ENCODE measurements at places on chromosomes 13 and 19. TPM values are rescaled to one million over a fixed set of nuclear protein-coding genes. Genes with fewer than 3 reads are reported as not detected.

- no peaks in the 10 kb centered on the region for H3K36me3 ChIP-seq
- H3K4me3 ChIP-seq: no peak overlapping the region
- H3K27ac ChIP-seq: no peak overlapping the region
- no peak for DNase-seq
These were observed 7.2 kb downstream of the TMEM255B start for GRCh38 chr13:113766035-113766800.

- no peak for DNase-seq
- no peaks in the 10 kb centered on the region for H3K27me3 ChIP-seq
- H3K27ac ChIP-seq: no peak overlapping the region
These were observed 38.2 kb upstream of the ZNF492 start for GRCh38 chr19:22595918-22596341.

GRCh38 chr13:80217614-80218456, 123.1 kb downstream of the SPRY2 start:
- H3K4me3 ChIP-seq: no peak overlapping the region
- no peak overlapping the region for H3K27ac ChIP-seq
- H3K4me1 ChIP-seq: no peaks in the 10 kb centered on the region
- H3K27me3 ChIP-seq: no peaks in the 10 kb centered on the region

ZFP36 gene
- 131 TPM for total RNA-seq

FCER2 gene
- 0.20 TPM for total RNA-seq

DNA sequence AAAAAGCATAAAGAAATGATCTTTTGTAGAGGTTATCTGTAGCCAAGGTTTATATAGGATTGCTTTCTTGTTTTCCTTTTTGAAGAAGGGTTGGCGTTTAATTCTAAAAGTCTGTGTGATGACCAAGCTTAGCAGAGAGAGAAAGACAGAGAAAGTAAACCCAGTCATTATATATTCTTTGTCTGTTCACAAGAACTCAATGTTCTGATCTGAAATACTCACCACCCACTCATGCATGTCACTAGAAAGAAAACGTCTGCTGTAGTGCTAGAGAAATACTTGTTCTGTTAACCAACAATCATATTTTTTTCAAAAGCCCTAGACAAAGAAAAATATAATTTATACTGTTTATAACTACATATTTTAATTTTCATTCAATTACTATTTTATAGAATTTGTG, 173.7 kb upstream of the SLITRK5 start:
- H3K27me3 ChIP-seq: no peaks in the 10 kb centered on the region
- DNase-seq: no peak
- H3K4me1 ChIP-seq: no peaks in the 10 kb centered on the region
- H3K4me3 ChIP-seq: no peak overlapping the region

DNA sequence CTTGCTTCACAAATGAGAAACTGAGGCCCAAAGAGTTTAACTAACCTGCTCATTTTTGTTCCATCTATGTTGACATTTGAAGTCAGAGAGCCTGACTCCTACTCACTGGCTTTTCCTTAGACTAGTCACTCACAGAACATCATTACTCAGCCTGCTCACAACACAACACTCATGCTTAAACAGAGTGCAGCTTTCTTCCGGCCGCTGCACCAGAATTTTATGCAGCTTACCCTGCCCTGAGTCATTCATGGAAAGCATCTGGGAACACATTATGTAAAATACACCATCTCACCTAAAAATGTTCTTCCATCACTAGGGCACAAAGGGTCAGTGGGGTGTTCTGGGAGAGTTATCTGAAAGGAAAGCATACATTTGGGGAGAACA, 303.4 kb downstream of the SPRY2 start:
- peaks cover 17% of the 10 kb centered on the region for H3K4me1 ChIP-seq
- no peak overlapping the region for H3K4me3 ChIP-seq
- no peaks in the 10 kb centered on the region for H3K36me3 ChIP-seq
- H3K27me3 ChIP-seq: no peaks in the 10 kb centered on the region

TEX101 gene
- not detected for total RNA-seq

DNA sequence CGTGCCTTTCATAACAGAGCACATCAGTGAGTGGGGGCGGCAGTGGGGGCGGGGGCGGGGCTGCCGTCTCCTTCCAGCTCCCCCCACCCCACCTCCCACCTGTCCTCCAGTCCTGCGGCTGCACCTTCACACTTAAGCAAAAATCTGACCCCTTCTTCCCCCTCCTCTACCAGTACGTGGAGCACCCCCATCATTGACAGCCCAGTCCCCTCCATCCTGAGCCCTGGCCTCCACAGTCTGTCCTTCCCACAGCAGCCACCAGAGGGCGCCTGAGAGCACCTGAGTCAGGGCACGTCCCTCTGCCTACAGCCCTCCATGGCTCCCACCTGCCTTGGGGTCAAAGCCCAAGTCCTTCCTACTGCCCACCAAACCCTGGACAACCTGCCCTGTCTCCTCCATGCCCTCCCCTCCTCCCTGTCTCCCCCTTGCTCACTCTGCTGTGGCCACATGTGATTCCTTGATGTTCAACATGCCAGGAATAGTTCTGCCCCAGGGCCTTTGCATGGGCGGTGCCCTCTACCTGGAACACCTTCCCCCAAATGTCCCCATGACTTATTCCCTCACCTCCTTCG, 4.0 kb downstream of the EBI3 start:
- peak; percentile 48 for DNase-seq
- peaks cover 7% of the 10 kb centered on the region for H3K4me1 ChIP-seq
- H3K27ac ChIP-seq: no peak overlapping the region
- peak overlapping the region; percentile 43 for H3K4me3 ChIP-seq
- no peaks in the 10 kb centered on the region for H3K36me3 ChIP-seq

Measured in HCT116 (cell line).